Fibroblast of skin of right quadriceps (primary cell): ENCODE measurements at places on chromosomes 13 and 19.

GRCh38 chr19:45816236-45817009 lies 1.3 kb upstream of the RSPH6A start:
- DNase-seq: no peak

DNA sequence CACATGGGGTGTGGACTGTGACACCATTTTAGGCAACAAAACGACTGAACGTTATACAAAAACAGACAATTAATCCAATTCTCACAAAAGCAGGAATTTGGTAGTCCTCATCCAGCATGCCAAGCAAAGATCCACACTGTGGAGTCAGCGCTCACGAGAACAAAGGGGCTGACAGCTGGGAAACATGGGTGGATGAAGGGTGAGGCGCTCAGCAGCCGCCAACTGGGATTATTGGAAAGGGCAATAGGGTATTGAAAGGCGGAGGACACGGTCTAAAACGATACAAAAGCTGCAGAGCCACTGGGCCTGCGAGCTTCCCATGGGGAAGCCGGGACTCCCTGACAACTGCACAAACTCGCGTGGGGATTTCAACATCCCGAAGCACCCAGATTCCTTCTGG lies 4.7 kb upstream of the ZNF813 start:
- DNase-seq: no peak

GRCh38 chr19:2763687-2764086 lies 19.4 kb downstream of the SGTA start:
- no peak for DNase-seq

GRCh38 chr19:3603121-3603811 lies 3.4 kb downstream of the TBXA2R start:
- DNase-seq: no peak

DNA sequence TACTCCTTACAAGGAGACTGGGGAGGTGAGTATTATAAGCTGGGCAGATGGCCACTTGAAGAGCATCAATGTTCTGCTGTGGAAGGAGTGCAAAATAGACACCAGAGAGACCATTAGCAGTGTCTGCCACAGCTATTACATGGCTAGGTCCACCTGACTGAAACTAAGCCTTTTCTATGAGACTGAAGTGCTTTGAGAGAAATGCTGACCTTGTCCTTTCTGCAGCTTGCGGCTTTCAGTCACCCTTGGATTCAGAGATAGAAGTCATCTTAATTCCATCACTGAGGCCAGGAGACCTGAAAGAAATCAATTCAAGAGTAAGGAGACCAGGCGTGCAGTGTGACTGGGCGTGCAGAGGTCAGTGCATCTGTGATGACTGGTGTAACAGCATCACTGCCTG lies 1.3 kb upstream of the ZFP28 start:
- DNase-seq: no peak

- peak; percentile 60 for DNase-seq
These were observed 121.6 kb upstream of the FRY start for GRCh38 chr13:31909864-31910551.

DNA sequence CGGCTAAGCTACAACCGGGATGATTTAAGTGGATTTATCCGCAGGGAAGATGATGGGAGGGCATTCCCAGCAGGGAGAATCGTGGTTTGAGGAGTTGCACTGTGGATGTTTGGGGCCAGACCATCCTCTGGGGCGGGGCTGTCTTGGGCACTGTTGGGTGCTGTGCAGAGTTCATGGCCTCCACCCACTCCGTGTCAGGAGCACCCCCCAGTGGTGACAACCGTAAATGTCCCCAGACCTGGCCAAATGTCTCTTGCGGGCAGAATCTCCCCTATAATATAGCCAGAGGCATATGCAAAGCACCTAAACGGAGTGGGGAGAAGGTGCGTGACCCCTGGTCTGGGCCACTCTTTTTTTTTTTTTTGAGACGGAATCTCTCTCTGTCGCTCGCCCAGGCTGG lies 40.2 kb downstream of the SMIM24 start:
- no peak for DNase-seq

DNA sequence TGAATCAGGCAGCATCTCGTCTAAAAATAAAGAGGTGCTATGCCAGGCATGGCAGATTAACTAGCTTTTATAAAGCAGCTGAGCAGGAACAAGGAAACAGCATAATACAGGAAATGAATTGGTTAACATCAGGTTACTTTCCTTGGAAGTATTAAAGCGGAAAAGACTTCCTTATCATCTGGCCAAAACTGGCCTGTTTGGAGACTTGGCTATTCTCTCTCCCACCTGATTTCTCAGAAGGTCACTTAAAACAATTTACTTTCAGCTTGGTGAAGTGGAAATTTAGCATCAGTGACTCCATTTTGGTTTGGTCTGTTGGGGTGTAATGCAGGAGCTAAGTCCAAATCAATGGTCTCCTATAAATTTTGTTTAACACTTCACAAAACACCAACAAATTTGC lies 191.6 kb downstream of the NUFIP1 start:
- DNase-seq: no peak
